ENCODE measurements at places on chromosomes 13 and 19.
A peak's percentile ranks its signal among the peaks of the same experiment; 100 is the strongest.

DNA sequence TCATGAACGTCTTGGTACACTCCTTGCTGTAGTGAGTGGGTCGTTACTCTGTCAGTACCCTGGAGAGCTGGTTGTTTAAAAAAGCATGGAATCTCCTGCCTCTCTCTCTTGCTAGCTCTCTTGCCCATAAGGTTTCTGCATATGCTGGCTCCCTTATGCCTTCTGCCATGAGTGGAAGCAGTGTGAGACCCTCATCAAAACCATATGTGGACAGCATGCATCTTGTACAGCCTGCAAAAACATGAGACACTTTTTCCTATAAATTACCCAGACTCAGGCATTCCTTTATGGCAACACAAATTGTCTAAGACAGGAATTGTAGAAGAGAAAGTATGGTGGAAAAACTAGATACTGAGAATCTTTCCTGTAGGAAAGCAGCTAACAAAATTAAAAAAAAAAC, 516.3 kb downstream of the SLITRK6 start:
- no peak for DNase-seq
- peaks cover 5% of the 10 kb centered on the region for H3K4me1 ChIP-seq
- no peaks in the 10 kb centered on the region for H3K27me3 ChIP-seq
- no peaks in the 10 kb centered on the region for H3K36me3 ChIP-seq
- no peak overlapping the region for H3K4me3 ChIP-seq

- H3K27ac ChIP-seq, result no peak overlapping the region
- H3K4me3 ChIP-seq, result no peak overlapping the region
- 0 out of 2 replicates have a peak, but pooled peaks cover 5% of the 10 kb centered on the region for H3K4me1 ChIP-seq
- DNase-seq, result no peak
- no peaks in the 10 kb centered on the region for H3K36me3 ChIP-seq
Observed at GRCh38 chr19:40139533-40140287, 49.0 kb upstream of the ZNF780A start.

- no peak overlapping the region for H3K27ac ChIP-seq
- DNase-seq, result no peak
- H3K4me3 ChIP-seq, result no peak overlapping the region
- H3K4me1 ChIP-seq, result peaks cover 22% of the 10 kb centered on the region
- no peaks in the 10 kb centered on the region for H3K27me3 ChIP-seq
- H3K36me3 ChIP-seq, result 0 out of 2 replicates have a peak, but pooled peaks cover 3% of the 10 kb centered on the region
Observed at GRCh38 chr13:85497652-85498051, 301.6 kb downstream of the SLITRK6 start.

DNA sequence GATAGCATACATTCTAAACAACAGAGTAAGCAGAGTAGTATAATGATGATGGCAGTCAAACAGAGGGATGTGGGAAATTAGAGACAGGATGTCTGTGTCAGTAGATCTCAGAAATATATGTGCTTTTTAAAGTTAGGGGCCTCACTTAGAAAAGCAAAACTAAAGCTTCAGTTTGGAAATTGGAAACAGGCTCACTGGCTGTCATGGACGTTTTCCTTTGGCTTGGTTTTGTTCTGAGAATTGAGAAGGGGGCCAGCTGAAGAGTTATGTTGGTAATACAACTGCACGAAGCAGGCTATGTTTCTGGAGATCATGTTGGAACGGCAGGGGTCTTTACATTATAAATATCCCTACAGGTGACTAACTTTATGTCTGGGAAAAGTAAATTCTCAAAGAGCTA, 261.3 kb downstream of the LMO7 start:
- no peaks in the 10 kb centered on the region for H3K27me3 ChIP-seq
- H3K27ac ChIP-seq, result no peak overlapping the region
- no peak for DNase-seq
- H3K4me3 ChIP-seq, result no peak overlapping the region
- H3K4me1 ChIP-seq, result peaks cover 10% of the 10 kb centered on the region
- no peaks in the 10 kb centered on the region for H3K36me3 ChIP-seq

- DNase-seq, result no peak
- H3K36me3 ChIP-seq, result no peaks in the 10 kb centered on the region
- no peak overlapping the region for H3K27ac ChIP-seq
- no peaks in the 10 kb centered on the region for H3K27me3 ChIP-seq
Observed at GRCh38 chr19:28244966-28245365, 968.0 kb downstream of the UQCRFS1 start.

- H3K27ac ChIP-seq, result peak overlapping the region; percentile 70
- H3K4me1 ChIP-seq, result peaks cover 32% of the 10 kb centered on the region
- no peak overlapping the region for H3K4me3 ChIP-seq
- H3K36me3 ChIP-seq, result peaks cover 6% of the 10 kb centered on the region
Observed at GRCh38 chr19:40232479-40232878, 6.0 kb upstream of the CCNP start.

DNA sequence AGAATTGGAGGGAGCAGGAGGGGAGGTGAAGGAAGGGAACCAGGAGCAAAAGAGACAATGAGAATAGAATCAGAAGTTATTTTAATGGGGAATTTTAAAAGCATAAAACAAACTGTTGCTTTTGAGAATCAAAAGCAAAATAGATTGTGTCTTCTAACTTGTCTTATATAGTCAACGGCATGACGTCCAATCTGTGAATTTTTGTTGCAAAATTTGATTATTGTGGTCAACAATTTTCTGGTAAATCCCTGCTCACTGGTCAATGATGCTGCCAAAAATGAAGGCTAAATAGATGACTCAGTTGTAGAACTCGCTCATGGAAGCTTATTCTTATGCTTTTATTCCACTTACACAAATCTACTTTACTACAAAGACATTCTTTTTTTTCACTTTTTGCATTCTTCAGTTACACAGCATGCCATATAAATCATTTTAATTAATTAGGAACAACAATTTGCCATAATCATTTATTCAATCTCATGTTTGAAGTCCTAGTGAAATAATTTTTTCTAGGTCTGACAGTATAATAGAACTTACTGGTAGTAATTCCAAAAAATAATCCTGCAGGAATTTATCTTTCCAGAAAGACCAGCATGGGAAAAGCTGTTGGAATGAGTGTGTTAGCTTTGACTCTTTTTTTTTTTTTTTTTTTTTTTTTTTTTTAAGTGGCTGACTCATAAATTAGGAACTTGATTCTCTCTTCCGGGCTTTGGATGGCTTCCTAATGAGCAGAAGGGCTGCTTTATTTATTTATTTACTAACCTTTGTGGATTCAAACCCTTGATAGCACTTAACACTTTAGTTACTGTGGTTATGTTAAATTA, 256.9 kb downstream of the SPRY2 start:
- no peaks in the 10 kb centered on the region for H3K36me3 ChIP-seq
- H3K4me1 ChIP-seq, result peaks cover 46% of the 10 kb centered on the region
- H3K27ac ChIP-seq, result peak overlapping the region; percentile 43
- H3K4me3 ChIP-seq, result no peak overlapping the region
- DNase-seq, result no peak

- H3K36me3 ChIP-seq, result no peaks in the 10 kb centered on the region
- H3K27ac ChIP-seq, result no peak overlapping the region
- H3K27me3 ChIP-seq, result no peaks in the 10 kb centered on the region
- H3K4me3 ChIP-seq, result no peak overlapping the region
- DNase-seq, result no peak
- peaks cover 5% of the 10 kb centered on the region for H3K4me1 ChIP-seq
Observed at GRCh38 chr13:97283888-97284287, 61.8 kb downstream of the MBNL2 start.

- peaks cover 11% of the 10 kb centered on the region for H3K4me1 ChIP-seq
- no peak overlapping the region for H3K27ac ChIP-seq
- no peaks in the 10 kb centered on the region for H3K27me3 ChIP-seq
Observed at GRCh38 chr19:10114651-10115391, 3.3 kb downstream of the P2RY11 start.

DNA sequence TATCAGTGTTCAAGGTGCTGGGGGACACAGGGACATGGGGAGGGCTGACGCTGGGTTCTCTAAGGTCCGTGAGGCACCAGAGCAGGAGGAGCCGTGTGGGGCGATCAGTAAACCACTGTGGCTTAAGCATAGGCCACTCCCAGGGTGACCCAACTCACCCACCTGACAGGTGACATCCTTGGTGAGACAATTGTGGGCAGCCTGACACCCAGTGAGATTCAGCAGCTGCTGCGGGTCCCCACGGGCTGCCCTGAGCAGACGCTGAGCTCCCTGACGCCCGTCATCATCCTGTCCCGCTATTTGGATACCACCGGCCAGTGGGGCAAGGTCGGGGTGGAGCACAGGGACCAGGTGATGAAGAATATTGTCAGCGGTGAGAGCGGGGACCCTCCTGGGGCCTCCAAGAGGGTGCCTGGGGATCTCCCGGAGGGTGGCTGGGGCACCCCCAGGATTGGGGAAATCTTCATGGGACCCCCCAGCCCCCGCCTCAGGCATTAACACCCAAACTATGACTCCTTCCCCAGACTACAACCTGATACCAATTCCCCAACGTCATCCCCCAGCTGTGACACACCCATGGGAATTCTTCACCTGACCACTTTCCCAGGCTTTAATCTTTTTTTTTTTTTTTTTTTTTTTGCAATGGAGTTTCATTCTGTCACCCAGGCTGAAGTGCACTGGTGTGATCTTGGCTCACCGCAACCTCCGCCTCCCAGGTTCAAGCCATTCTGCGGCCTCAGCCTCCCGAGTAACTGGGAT, 33.3 kb upstream of the SHFL start:
- H3K4me3 ChIP-seq, result no peak overlapping the region
- no peaks in the 10 kb centered on the region for H3K4me1 ChIP-seq
- no peaks in the 10 kb centered on the region for H3K36me3 ChIP-seq
- peaks cover 19% of the 10 kb centered on the region for H3K27me3 ChIP-seq
- no peak overlapping the region for H3K27ac ChIP-seq
- DNase-seq, result no peak

DNA sequence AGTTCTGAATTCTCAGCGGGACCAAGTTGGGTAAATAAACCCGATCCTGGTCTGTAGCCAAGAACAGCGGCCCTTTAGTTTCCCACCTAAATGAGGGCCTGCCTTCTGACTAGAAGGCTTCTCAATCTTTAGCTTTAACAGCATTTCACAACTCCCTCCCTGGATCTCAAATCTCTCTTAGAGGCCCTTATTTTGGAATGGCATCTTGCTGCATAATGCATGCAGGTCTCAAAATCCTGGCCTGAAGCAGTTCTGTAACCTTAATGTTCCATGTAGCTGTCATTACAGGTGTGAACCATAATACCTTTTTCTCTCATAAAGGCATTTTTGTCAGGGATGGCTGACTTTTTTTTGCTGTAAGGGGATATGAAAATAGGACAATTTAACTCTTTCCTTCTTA, 29.5 kb downstream of the ZNF90 start:
- H3K36me3 ChIP-seq, result peaks cover 87% of the 10 kb centered on the region
- H3K4me1 ChIP-seq, result peaks cover 44% of the 10 kb centered on the region
- no peak overlapping the region for H3K4me3 ChIP-seq
- no peak for DNase-seq
- H3K27ac ChIP-seq, result no peak overlapping the region

DNA sequence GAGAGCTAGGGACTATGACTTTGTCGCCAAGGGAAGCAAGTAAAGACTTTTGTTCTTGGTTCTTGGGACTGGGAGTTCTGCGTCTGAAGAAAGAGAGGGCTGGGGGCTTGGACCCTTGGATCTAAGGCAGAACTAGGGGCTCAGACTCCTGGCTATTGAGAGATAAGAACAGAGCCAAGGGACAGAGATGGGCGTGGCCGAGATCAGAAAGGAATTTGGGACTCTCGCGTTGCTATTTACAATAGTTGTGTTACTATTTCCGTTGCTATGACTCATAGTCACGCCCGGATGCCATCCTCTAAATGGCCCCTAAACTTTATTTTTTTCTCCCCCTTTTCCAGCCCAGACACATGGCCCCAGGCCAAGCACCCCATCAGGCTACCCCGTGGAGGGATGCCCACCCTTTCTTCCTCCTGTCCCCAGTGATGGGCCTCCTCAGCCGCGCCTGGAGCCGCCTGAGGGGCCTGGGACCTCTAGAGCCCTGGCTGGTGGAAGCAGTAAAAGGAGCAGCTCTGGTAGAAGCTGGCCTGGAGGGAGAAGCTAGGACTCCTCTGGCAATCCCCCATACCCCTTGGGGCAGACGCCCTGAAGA, 759 bp downstream of the PPP1R15A start:
- H3K4me1 ChIP-seq, result peaks cover 30% of the 10 kb centered on the region
- DNase-seq, result peak; percentile 77
- peak overlapping the region; percentile 100 for H3K4me3 ChIP-seq

DNA sequence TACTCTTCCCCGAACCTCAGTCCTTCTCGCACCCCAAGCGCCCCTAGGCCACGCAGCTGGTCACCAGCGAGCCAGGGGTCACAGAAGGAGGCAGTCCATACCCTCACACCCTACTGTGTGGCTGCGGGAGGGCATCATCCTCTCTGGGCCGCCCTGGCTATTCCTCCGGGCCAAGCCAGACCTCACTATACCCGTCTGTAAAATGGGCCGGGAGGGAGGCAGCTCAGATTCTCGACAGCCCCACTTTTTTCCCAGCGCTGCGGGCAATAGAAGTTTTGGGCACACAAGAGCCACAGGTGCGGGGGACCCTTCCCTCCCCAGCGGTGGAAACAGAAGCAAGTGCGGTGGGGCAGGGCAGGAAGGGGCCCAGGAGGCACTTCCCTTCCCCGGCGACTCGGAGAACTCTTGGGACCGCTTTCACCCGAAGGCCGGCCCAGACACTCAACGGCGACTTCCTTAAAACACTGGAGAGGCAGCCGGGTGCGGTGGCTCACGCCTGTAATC, 5.6 kb upstream of the ARRDC2 start:
- DNase-seq, result no peak
- H3K4me3 ChIP-seq, result peak overlapping the region; percentile 10

- peak overlapping the region; percentile 92 for H3K4me3 ChIP-seq
- peaks cover 48% of the 10 kb centered on the region for H3K27me3 ChIP-seq
- DNase-seq, result peak; percentile 82
- peaks cover 33% of the 10 kb centered on the region for H3K4me1 ChIP-seq
- H3K27ac ChIP-seq, result peak overlapping the region; percentile 91
Observed at GRCh38 chr19:49149652-49150105, 5.5 kb downstream of the HRC start.

DNA sequence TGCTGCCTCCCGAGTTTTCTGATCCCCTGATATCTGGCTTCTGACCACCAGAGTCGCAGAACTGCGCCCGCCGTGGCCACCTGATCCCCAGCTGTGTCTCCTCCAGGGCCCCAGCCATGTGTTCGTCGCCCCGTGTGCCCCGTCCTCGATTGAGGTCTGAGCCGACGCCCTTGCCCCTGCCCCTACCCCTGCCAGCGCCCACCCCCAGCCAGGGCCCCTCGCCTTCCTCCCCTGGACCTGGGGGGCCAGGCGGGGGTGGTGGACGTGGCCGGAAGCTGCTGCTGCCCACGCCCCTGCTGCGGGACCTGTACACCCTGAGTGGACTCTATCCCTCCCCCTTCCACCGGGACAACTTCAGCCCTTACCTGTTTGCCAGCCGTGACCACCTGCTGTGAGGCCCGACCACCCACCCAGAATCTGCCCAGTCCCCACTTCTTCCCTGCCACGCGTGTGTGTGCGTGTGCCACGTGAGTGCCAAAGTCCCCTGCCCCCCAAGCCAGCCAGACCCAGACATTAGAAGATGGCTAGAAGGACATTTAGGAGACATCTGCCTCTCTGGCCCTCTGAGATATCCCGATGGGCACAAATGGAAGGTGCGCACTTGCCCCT, 9.2 kb downstream of the PLPPR2 start:
- DNase-seq, result no peak
- peaks cover 21% of the 10 kb centered on the region for H3K27me3 ChIP-seq
- peaks cover 3% of the 10 kb centered on the region for H3K36me3 ChIP-seq
- H3K4me3 ChIP-seq, result no peak overlapping the region
- no peak overlapping the region for H3K27ac ChIP-seq
- H3K4me1 ChIP-seq, result peaks cover 16% of the 10 kb centered on the region

Measured in WTC11 (cell line).